COR-L47 (cell line): ENCODE measurements at places on chromosomes 3 and 15.

GRCh38 chr3:87792198-87792533 is 266.6 kb downstream of the CGGBP1 start:
- no peak for DNase-seq

GRCh38 chr3:11522398-11522715 is 121.4 kb downstream of the VGLL4 start:
- DNase-seq: no peak

DNA sequence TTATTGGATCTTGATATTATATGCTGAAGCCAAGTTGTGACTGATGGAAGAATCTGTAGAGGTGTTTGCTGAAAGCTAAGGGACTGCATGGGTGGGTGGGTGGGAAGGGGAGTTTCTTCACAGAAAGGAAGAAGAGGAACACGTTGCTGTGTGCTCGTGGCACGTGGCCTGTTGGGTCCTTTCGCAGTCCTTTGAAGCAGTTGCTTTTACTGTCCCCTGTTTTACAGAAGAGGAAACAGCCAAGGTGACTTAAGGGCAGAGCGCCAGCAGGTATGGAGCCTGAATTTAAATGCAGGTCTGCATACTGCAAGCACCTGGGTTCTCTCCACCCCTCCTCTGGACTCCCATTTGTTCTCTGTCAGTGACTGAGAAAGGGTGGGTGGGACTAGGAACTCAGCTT is 59.4 kb upstream of the PRR23C start:
- no peak for DNase-seq

DNA sequence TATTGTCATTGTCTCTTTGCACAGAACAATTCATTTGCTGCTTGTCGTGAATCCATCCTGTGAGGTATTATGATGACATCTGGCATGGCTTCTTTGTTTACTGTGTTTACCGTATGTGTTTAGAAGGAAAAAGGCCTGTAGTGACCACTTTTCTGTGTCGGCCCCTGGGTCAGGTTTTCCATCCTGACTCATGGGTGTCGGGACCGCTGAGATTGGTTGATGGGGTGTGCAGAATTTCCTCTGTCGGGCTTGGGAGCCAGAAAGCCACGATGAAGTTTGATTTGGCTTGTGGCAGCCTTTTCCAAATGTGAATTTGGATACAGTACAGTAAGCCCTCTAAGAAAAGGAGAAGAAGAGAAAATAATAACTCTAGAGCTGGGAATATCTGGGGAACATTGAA is 113.5 kb downstream of the FNDC3B start:
- no peak for DNase-seq

- DNase-seq: no peak
Measured at GRCh38 chr3:39434574-39434973, 28.1 kb downstream of the RPSA start.

DNA sequence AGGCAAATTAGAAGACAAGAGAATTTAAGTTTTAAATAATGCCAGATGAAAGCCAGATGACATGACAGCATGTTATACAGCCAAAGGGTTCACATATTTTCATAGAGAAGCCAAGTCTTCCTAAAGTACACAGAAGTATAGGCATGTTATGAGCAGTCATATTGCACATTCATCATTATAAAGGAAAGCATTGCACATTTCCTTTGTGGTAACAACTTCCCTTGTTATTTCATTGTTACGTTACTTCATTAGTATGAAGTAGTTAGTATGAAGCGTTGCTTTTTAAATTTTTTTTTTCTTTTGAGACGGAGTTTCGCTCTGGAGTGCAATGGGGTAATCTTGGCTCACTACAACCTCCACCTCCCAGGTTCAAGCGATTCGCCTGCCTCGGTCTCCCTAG is 4.6 kb upstream of the ABCC5 start:
- DNase-seq: no peak

DNA sequence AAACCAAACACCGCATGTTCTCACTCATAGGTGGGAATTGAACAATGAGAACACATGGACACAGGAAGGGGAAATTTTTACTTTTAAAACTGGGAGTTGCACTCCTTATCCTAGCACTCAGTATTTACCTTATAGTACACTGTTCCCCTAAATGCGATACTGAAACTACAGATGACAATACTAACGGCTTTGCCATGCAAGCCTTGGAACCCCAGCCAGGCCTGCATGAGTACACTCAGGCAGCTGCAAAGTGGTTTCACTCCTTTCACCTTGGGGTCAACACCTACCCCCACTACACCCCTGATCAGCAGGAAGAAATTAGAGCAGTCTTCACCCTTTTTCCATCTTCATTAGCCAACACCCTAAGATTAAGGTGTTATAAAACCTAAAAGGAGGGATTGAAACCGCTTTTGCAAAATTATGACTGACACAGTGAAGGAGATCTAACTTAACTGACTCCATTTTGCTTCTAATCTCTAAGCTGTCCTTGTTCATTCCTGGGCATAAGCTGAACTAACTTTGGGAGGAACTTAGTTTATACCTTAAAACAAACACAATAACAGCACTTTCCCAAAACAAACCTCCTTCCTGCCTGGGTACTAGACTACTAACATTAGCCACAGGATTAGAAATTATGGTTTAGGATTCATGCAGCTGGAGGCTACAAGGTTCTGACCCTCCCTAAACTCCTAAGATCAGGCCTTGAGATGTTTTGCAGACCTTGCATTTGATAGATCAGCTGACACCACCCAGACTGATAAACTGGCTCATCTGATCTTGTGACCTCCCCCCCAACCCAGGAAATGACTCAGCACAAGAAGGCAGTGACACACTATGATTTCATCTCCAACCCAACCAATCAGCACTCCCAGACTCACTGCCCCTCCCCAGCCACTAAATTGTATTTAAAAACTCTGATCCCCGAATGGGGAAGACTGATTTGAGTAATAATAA is 452.1 kb upstream of the PPP2R3A start:
- no peak for DNase-seq

GRCh38 chr3:46478341-46478740 is 13.6 kb upstream of the LTF start:
- DNase-seq: no peak

DNA sequence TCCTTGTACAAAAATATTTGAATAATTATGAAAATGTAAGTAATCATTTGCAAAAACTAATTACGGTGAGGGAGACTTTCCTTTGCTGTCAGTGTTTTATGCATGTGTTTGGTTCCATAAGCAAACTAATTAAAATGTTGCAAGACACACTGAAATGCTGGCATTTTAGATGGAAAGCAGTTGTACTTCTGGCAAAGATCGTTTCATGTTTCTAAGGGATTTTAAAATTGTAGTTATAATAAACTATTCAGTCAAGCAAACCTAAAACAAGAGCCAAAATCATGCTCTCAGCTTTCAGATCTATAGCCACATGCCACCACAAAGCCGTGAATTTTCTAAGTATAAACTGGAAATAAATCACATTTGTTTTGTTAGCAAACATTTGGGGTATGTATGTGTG is 240.1 kb upstream of the ZNF385D start:
- no peak for DNase-seq
